ENCODE measurements at places on chromosomes 11 and 22. TPM values are rescaled to one million over a fixed set of nuclear protein-coding genes. Genes with fewer than 3 reads are reported as not detected.

Gene CHST1
- total RNA-seq, result 2.9 TPM

- H3K4me1 ChIP-seq, result peaks cover 3% of the 10 kb centered on the region
- no peak for DNase-seq
- H3K27ac ChIP-seq, result no peak overlapping the region
- H3K36me3 ChIP-seq, result peaks cover 8% of the 10 kb centered on the region
- no peak overlapping the region for H3K4me3 ChIP-seq
These were observed 13.9 kb downstream of the SLC25A17 start for GRCh38 chr22:40805239-40805638.

Gene OR5B21
- not detected for total RNA-seq

GRCh38 chr11:50178737-50179136 lies 146.1 kb downstream of the OR4C45 start:
- H3K36me3 ChIP-seq, result no peaks in the 10 kb centered on the region
- H3K4me3 ChIP-seq, result no peak overlapping the region
- H3K27me3 ChIP-seq, result no peaks in the 10 kb centered on the region
- H3K27ac ChIP-seq, result no peak overlapping the region

DNA sequence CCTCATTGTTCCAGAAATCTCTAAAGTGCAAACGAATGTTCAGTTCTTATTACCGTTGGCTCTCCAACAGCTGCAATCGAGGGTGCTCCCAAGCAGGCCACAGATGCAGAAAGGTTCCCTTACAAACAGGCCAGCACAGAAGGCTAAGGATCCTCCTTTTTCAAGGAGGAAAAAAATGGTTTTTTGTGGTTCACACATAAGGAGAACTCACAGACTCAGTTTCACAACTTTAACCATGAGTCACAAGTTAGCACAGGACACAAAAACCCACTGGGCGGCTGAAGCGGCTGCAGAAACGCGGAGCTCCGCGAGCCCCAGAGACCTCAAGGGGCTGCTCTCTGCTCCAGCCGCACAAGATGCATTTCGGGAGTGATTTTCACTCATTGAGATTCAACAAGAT lies 98.2 kb upstream of the PRR5 start:
- H3K4me1 ChIP-seq, result no peaks in the 10 kb centered on the region
- H3K4me3 ChIP-seq, result no peak overlapping the region
- H3K27ac ChIP-seq, result no peak overlapping the region
- H3K27me3 ChIP-seq, result peaks cover 31% of the 10 kb centered on the region

DNA sequence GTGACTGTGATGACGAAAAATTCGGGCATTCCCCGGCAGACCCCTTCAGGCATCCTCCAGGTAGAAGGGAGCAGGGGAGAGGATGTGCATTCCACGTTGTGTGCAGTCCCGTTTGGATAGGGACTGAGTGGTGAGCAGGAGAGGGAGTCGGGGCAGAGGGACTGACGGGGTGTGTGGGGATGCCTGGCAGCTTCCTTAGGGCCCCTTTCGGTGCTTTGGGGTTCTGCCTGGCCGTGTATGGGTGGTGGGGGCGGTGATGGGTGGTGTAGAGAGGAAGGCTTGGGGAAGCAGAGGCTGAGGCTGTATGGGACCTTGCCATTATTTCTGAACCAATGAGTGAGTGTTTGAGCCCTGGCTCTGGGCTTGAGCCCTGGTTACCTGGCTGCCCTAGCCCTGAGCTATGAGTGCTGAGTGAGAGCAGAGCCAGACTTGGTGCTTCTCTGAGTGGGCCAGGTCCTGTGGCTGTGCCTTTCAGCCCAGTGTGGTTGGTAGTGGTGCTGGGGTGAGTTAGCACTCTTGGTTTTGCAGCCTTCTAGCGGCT lies 914 bp downstream of the INPPL1 start:
- peak overlapping the region; percentile 100 for H3K27ac ChIP-seq
- no peaks in the 10 kb centered on the region for H3K27me3 ChIP-seq
- H3K4me1 ChIP-seq, result peaks cover 61% of the 10 kb centered on the region
- peaks cover 32% of the 10 kb centered on the region for H3K36me3 ChIP-seq

Gene RAPSN
- 2.2 TPM for total RNA-seq

GRCh38 chr22:46795845-46796565 lies 33.6 kb downstream of the TBC1D22A start:
- peaks cover 62% of the 10 kb centered on the region for H3K36me3 ChIP-seq
- no peak for DNase-seq
- no peak overlapping the region for H3K4me3 ChIP-seq

DNA sequence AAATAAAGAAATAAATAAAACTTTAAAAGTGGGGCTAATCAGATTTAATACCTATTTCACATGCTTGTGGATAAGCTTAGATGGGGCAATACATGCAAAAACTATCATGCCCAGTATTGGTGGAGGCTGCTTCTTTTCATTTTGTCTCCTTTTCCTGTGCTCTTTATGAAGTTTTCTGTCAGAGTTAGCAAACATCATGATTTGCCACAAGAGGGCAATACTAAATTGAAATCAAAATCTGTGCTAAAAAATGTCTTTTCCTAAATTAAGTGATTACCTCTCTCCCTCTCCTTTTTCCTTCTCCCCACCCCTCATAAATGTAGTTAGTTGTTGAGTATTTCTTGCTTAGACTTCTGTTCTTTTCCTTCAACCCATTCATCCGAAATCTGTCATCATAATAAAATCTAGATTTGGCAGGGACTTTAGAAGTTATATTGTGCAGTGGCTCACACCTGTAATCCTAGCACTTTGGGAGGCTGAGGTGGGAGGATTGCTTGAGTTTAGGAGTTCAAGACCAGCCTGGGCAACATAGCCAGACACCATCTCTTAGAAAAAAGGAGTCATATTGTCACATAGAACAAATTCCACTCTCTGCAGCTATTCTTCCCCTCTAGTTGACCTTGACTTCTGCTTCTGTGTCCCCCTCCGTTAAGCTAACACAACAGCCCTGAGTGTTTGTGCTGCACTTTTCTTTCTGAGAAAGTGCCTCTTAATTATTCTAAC lies 4.7 kb upstream of the ARHGAP42 start:
- DNase-seq, result no peak
- H3K27ac ChIP-seq, result peak overlapping the region; percentile 28
- H3K4me1 ChIP-seq, result peaks cover 39% of the 10 kb centered on the region
- H3K36me3 ChIP-seq, result no peaks in the 10 kb centered on the region
- no peak overlapping the region for H3K4me3 ChIP-seq

DNA sequence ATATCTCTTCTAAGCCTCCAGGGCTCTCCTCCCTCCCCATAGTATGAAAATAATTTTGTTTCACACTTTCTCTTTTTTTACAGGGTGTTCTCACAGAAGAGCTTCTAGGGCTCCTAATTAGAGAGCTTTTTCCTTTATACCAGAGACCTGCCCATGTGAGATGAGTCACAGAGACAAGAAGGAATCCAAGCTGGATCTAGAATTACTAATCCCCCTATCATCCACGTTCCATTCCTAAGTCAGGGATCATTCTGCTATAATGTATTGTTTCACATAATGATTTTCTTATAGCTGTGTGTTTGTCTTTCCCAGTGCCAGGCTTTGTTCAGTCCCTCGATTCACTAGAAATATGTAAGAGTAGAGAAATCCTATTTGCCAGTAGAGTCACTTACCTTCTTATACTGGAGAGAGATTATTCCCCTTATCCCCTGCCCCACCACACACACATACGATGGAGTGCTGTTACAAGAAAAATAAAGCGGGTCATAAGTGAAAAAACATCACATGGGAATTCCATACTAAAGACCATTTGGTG lies 778.3 kb upstream of the LRRC4C start:
- H3K4me1 ChIP-seq, result no peaks in the 10 kb centered on the region
- H3K4me3 ChIP-seq, result no peak overlapping the region
- no peak overlapping the region for H3K27ac ChIP-seq
- no peak for DNase-seq
- no peaks in the 10 kb centered on the region for H3K36me3 ChIP-seq
- H3K27me3 ChIP-seq, result no peaks in the 10 kb centered on the region

- peaks cover 38% of the 10 kb centered on the region for H3K4me1 ChIP-seq
- H3K27me3 ChIP-seq, result no peaks in the 10 kb centered on the region
- no peak overlapping the region for H3K4me3 ChIP-seq
- no peak for DNase-seq
- no peaks in the 10 kb centered on the region for H3K36me3 ChIP-seq
These were observed 27.2 kb downstream of the PPFIBP2 start for GRCh38 chr11:7540830-7541555.

DNA sequence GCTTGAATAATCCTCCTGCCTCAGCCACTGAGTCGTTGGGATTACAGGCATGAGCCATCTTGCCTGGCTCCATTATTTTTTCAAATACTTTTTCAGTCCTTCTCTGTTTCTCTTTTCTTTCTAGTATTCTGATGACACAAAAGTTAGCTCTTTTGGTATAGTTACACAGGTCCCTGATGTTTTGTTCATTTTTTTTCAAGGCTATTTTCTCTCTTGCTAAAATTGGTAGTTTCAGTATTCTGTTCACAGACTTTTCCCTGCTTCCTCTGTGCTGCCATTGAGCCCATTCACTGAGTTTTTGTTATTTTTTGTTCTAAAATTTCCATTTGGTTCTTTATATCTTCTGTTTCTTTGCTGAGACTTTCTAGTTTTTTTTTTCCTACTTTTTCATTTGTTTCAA lies 166.5 kb downstream of the UVRAG start:
- peaks cover 3% of the 10 kb centered on the region for H3K4me1 ChIP-seq
- H3K36me3 ChIP-seq, result peaks cover 16% of the 10 kb centered on the region
- H3K4me3 ChIP-seq, result no peak overlapping the region
- H3K27ac ChIP-seq, result no peak overlapping the region
- no peak for DNase-seq

DNA sequence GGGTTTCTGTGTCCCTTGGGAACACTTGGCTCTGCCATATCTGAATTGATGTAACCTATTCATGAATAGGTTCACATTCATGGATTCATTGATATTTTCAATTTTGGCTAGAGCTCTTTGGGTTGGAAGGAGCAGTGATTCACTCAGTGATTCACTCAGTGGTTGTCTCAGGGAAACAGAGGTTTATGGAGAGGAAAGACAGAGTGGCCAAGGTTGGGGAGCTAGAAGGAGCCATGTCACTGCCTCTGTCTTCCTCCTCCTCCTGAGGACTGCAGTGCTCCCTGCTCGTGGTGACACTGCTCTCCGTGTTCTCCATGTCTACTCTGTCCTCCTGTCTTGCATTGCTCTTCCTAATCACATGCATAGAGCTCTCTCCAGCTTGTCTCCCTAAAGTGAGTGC lies 17.4 kb downstream of the CEP164 start:
- no peaks in the 10 kb centered on the region for H3K4me1 ChIP-seq
- H3K27ac ChIP-seq, result no peak overlapping the region
- H3K36me3 ChIP-seq, result peaks cover 38% of the 10 kb centered on the region
- H3K4me3 ChIP-seq, result no peak overlapping the region

Measured in left ventricle myocardium inferior (tissue), 1 donor.